Left renal pelvis (tissue), 4 donors: ENCODE measurements at places on chromosomes 16 and 17. TPM values are rescaled to one million over a fixed set of nuclear protein-coding genes. Genes with fewer than 3 reads are reported as not detected.

- no peak for DNase-seq
These were observed 28.3 kb upstream of the HOXB13 start for GRCh38 chr17:48756830-48757251.

ACSM3 gene
- 106 TPM for polyA plus RNA-seq

- DNase-seq: no peak
These were observed 55.8 kb downstream of the RNF213 start for GRCh38 chr17:80316431-80316830.

DNA sequence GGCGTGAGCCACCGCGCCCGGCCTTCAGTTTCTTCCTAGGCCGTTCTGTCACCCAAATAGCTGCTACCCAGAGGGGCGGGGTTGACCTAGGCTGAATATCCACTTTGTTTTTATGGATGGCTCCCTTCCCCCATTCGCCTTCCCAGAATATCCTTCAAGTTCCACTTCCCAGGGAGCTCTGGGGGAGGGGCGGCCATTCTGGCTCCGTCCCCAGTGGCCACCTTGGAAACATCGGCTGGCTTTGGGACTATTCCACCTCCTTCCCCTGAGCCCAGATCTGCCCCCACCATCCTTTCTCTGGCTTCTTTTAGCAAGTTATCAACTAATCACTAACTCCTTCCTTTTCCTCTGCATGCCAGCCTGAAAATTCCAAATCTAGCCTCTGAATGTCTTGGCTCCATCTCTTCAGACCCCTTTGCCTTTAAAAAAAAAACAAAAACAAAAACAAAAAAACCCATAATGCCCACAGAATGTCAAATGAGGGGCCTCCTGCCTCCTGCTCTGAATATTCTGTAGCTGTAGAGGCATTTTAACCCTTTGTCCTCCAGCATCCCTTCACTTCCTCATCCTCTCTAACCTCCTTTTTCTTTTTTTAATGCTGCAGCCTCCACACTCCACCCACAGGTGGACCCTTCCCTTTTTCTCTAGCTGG, 6.4 kb downstream of the ATP1B2 start:
- DNase-seq: peak; percentile 57

PDILT gene
- polyA plus RNA-seq: 0.10 TPM

NT5M gene
- 4.3 TPM for polyA plus RNA-seq

- DNase-seq: peak; percentile 94
These were observed at the start of gene FOXC2 for GRCh38 chr16:86566601-86566965. TSS of gene FOXC2 (plus strand) at chr16:86566829. CDS start at chr16:86567336, 507 bp downstream.

ITGB4 gene
- 14.7 TPM for polyA plus RNA-seq

GRCh38 chr17:77025781-77026180, 115.0 kb upstream of the SEC14L1 start:
- no peak for DNase-seq

GRCh38 chr17:79834565-79835469, 4.4 kb downstream of the CBX4 start:
- DNase-seq: no peak

GRCh38 chr17:65154770-65155589, 17.8 kb downstream of the RGS9 start:
- DNase-seq: no peak

DNA sequence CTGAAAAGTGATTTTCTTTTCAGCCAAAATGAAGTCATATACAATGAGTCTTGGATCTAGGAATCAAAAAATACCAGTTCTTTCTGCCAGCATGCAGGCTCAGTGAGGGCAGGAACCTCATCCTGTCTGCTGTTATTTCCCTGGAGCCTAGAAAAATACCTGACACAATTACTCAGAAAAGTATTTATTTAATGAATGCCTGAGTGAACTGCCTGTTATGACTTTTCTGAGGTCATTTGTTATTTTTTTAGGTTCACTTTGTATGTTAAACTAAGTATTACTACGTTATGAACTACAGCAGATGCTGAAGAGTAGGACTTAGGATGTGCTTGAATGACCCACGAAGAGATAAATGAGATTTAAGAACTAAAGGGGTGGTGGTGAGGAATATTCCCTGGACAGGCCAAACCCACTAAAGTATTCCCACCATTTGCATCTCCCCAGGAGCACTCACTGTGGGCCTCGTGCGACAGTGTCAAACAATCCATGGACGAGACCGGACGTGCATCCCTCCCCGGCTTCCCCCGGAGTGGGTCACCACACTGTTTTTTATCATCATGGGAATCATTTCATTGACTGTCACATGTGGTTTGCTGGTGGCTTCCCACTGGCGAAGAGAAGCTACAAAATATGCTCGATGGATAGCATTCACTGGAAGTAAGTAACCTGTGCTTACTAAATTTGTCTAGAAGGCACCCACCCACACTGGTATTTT, 17.1 kb upstream of the VWA3A start:
- no peak for DNase-seq

- DNase-seq: no peak
These were observed 216.3 kb downstream of the PRKCA start for GRCh38 chr17:66518677-66519076.

GRCh38 chr16:3042376-3042775, 4.0 kb upstream of the MMP25 start:
- DNase-seq: no peak

DNA sequence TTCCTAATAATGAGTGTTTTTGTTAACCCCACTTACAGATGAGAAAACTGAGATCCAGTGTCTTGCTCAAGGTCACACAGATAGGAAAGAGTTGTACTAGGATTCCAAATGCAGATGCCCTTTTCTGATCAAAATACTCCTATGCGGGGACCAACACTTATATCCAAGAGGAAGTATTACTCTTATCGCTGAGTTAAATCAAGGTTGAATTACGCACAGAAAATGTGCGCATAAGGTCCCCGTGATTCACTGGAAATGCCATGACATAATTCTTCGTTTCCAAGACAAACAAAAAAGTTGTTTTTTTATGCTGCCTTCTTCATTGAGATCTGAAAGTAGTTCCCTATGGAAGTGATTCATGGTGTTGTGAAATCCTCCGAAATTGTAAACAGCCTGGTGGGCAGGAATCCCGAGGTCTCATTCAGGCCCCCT, 463.8 kb upstream of the HSBP1 start:
- DNase-seq: no peak

DNA sequence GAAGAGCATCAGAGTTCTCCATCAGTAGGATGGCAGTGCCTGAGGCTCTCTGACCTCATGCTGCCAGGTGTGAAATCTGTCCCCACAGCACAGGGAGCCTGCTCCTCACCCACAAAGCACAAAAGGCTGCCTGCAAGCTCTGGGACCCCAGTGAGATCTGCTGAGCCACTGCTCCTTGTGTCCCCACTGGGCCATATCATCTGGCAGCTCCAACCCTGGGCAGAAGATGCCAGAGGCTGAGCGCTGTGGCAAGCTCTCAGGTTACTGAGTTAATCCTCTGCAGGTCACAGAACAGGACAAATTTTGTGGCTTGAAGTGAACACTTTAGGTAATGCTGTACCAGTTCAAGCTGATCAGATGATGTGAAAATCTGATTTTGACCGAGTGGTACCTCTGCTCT, 26.7 kb upstream of the ERN1 start:
- no peak for DNase-seq
